Foreskin fibroblast (primary cell): ENCODE measurements at places on chromosomes 16 and 17.
A peak's percentile ranks its signal among the peaks of the same experiment; 100 is the strongest.

- no peak for DNase-seq
Measured at GRCh38 chr17:68596411-68596945, 4.7 kb downstream of the FAM20A start.

DNA sequence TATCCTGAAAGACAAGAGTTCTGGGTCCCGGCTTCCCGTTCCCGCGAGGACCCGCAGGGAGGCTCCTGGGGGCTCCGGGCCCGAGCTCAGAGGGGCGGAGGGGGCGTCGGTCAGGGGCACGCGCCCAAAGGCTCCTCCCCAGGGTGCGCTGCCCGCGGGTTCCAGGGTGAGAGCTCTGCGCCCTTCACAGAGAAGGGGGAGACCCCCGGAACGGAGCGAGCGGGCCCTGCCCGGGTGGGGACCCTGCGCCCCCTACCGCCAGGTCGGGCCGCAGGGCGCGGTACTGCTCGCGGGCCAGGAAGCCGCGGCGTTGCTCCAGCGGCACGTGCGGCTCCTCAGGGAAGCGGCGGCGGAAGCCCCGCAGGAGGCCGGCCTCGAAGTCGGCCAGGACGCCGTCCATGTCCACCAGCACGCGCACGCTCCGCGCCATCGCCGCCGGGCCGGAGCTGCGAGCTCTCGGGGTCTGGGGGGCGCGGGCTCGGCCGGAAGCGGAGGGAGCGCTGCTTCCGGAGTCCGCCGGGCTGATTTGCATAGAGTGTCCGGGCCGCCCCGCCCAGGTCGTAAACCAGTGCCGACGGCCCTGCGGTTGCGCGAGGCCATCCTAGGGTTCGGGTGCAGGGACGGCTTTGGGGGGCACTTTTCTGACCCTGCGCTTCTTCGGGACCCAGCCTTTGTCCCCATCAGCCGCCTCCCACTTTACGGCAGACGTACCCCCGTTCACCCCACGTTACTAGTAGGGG lies at the start of gene NT5C:
NT5C (minus strand) TSS at position 465 of the 740 bp plus-strand sequence; CDS start at position 430, 35 bp downstream.
- peak; percentile 92 for DNase-seq

DNA sequence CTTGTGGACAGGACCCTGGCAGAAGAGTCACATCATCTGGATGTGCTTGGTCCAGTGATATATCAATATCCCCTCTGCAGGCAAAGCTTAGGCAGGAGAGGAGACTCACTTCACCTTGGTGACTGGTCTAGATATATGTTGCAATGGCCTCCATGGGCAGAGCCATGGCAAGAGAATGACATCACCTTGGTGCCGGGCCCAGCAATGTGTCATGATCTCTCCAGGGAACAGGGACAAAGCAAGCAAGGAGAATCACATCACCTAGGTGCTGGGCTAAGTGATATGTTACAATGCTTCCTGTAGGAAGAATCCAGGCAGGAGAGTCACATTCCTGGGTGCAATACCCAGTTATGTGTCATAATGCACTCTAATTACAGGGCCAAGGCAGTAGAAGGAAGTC lies 2106.2 kb downstream of the TP53TG3F start:
- DNase-seq, result no peak

- no peak for DNase-seq
Measured at GRCh38 chr17:82675476-82676245, 22.8 kb downstream of the RAB40B start.

DNA sequence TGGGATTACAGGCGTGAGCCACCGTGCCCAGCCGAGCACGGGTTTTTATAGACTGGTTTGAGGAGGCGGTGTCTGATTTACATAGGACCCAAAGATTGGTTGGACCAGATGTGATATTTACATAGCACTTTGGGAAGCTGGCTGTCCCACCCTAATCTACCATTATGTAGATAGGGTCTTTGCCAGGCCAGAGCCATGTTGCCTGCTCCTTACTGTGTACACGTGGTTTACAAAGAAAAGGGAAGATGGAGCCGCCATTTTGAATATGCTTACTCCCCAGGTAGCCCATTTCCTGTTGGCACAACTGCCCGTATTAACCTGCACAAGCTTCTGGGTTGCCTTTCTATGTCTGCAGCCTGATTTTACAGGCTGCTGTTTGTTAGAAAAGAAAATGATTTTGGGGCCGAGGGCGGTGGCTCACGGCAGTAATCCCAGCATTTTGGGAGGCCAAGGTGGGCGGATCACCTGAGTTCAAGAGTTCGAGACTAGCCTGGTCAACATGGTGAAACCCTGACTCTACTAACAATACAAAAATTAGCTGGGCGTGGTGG lies 89.9 kb upstream of the EEF2KMT start:
- no peak for DNase-seq

DNA sequence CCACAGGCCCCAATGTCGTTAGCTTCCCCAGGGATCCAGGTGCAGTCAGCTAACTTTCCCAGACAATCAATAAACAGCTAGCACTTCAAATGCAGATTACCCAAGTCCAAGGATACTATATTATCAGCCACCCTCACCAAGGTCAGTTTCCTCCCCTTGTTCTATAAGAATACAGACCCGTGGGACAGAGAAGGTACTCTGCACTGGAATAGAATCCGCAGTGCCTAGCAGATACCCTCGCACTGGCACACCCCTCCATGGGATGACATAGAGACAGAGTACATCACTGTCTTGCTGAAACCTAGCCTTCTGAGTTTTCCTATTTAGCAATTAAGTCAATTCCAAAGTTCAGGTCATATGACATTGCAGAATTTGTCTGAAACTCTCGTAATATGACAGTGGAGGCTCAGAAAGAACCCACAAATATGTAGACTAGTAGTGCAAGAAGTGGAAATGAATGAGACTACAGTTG lies 40.0 kb upstream of the ABCA10 start:
- no peak for DNase-seq

DNA sequence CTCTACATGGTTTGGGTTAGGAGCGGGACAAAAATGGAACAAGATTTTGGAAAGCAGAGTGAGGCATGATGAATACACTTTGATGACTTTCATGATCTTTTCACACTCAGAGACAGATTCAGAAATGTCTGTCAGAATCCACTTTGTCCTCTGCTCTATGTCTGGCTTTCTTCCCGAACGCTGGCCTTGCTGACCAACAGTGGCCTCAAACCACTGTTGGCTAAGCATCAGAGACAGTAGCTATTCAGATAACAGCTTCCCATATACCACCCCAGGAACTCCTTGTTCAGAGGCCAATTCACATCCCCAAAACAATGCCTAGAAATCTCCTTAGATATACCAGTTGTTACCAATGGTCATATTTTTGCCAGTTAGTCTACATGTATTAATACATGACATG lies 40.9 kb downstream of the FBXL20 start:
- no peak for DNase-seq

DNA sequence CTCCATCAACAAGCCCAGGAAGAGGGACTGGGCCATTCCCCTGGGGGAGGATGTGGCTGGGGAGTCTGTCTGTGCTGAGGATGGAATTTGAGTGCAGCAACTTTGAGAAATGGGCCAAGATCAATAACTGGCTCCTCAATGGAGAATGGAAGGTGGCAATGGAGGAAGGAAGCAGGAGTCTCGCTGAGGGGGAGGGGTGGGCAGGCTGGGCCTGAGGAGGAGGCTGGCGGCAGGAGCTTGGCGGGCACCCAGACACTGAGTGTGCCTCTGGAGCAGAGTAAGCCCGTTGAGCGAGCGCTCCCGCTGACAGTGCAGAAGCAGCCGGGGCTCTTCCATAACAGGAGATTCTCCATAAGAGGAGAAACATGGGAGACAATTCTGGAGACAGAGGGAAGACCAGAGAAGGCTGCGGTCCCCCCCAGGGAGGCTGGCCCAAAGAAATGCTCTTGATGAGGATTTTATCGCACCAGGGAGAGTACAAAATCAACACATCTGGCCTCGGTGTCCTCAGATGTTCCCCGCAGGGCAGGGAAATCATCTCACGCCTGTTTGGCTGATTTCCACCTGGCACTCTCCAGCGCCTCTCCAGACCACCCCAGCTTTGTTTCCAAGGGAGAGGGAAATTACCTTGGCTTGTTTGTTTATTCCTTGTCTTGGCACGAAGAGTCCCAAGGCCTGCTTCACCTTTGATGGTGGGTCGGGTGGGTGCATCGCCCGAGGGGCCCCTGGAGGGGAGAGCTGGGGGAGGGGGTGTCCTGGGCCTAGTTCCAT lies 2.8 kb upstream of the MMP15 start:
- peak; percentile 84 for DNase-seq

- DNase-seq, result no peak
Measured at GRCh38 chr16:87322833-87323726, 5.9 kb upstream of the C16orf95 start.

- DNase-seq, result peak; percentile 59
Measured at GRCh38 chr17:64778240-64779097, 116.4 kb upstream of the SMURF2 start.

GRCh38 chr16:70738083-70738977 lies 52.5 kb upstream of the MTSS2 start:
- DNase-seq, result peak; percentile 89

GRCh38 chr16:55735120-55735781 lies 79.5 kb downstream of the SLC6A2 start:
- no peak for DNase-seq

DNA sequence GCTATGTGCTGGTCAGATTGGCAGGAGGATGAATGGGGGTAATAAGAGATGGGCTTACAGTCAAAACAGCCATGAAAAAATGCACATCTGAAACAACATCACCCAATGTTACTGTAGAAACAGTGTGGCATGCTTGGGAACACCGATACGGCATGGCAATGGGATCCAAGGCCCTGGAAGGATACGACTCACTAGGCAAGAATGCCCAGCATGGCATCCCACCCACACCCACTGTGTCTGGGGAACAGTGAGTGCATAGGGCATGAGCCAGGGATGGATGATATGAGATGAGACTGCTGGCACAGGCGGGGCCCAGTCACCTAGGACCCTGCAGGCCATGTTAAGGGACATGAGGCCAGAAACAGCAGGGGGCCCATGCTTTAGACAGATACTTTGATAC lies 11.5 kb downstream of the TRIM25 start:
- peak; percentile 88 for DNase-seq

DNA sequence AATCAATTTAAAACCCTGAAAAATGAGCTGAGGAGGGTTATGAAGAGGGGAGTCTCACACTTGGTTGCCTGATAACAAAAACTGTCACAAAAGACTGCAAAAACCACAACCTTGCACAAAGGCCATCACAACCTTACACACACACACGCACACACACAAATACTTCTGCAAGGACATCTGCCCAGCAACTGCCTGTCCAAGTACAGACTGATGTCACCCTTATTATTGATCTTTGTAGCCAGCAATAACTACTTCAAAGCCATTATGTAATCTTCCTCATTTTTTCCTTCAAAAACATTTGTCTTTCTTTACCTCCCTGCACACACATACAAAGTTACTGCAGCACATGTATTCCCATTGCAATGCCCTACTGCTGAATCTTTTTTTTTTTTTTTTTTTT lies 253.2 kb upstream of the HSBP1 start:
- DNase-seq, result no peak

DNA sequence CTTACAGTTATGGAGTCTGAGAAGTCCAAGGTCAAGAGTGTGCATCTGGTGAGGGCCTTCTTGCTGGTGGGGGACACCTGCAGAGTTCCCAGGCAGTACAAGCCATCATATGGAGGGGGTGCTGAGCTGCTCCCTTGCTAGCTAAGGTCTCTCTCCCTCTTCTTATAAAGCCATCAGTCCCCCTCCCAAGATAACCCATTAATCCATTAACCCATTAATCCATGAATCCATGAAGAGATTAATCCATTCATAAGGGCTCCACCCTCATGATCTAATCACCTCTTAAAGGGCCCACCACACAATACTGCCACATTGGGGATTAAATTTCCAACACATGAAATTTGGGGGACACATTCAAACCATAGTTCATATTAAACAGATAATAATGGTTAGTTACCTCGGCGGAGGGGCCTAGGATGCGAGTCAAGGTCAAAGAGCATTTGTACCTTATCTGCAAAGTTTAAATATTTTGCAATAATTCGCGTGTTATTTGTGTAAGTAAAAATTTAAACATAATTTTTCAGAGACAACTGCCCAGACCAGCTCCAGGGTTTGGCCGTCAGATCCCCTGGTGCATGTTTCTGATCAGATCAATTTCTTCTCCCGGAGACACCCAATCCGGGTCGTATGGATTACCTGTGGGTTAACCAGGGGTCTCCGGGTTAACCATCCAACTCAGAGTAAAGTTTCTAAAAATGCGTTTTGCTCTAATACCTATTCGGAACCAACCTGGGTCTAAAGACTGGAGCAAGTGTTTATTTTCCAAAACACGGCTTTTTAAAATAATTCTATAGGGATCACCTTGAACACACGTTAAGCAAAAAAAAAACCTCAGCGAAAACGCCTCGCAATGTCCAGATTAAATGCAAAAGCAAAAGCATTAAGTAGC lies 740 bp upstream of the POLR3E start:
- DNase-seq, result peak; percentile 45

DNA sequence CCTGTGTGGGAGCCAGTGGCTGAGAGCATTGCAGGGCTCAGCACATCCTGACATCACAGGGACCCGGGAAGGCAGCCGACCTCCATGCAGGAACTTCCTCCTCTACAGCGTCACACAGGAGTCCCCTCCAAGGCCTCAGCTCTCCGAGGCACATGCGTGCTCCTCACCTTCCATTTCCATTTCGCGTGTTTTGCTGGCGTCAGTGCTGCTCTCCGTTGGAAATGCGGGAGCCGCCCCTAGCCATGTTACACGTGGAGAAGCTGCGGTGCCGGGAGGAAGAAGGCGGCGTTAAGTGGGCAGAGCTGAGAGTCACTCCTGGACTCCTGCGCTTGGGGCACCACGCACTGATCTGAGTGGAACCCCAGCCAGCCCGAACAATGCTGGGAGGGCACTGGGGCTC lies 25.2 kb upstream of the CRISPLD2 start:
- DNase-seq, result no peak

GRCh38 chr17:79129523-79129922 lies 54.9 kb downstream of the ENGASE start:
- no peak for DNase-seq

DNA sequence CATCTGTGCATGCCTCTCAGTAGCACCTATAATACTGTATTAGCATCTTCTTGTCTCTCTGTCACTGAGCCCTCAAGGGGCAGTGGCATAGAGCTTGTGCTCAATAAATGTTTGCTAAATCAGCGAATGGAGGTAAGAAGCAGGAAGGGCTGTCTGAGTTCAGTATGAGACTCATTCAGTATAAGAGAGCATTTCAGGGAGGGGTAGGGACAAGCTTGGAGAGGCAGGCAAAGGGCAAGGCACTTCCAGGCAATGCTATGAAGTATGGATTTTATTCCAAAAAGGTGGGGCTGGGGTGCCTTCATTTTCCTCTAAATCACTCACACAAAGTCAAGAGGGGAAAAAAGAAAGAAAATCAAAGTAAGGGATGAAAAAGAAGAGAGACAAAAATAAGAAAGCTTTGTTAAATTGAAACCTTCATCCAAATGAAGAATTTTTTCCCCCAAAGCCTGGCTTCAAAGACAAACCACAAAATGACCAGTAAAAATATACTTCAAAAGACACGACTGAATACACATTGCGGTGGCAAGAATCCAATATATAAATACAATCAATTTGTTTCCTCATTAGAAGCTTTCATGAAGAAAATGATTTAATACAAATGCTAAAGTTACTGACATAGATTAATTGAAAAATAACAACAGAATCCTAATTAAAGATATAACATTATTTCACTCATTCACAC lies 51.2 kb downstream of the SKAP1 start:
- DNase-seq, result no peak

GRCh38 chr16:84414789-84415326 lies 46.5 kb downstream of the ATP2C2 start:
- DNase-seq, result no peak
